ENCODE measurements at places on chromosomes 1 and 21. TPM values are rescaled to one million over a fixed set of nuclear protein-coding genes. Genes with fewer than 3 reads are reported as not detected.
A peak's percentile ranks its signal among the peaks of the same experiment; 100 is the strongest.

- no peak for DNase-seq
- no peaks in the 10 kb centered on the region for H3K4me1 ChIP-seq
- no peaks in the 10 kb centered on the region for H3K36me3 ChIP-seq
- H3K4me3 ChIP-seq: peak overlapping the region; percentile 91
Measured at GRCh38 chr1:52140633-52141512, 1.0 kb upstream of the ZFYVE9 start.

GRCh38 chr1:50329332-50329932 is 93.8 kb downstream of the DMRTA2 start:
- no peaks in the 10 kb centered on the region for H3K36me3 ChIP-seq
- no peak overlapping the region for H3K4me3 ChIP-seq
- no peaks in the 10 kb centered on the region for H3K27me3 ChIP-seq

Gene GOLPH3L
- 10.5 TPM for polyA plus RNA-seq

GRCh38 chr1:59549066-59549837 is 252.4 kb downstream of the FGGY start:
- H3K36me3 ChIP-seq: no peaks in the 10 kb centered on the region
- H3K4me1 ChIP-seq: peaks cover 21% of the 10 kb centered on the region
- H3K27ac ChIP-seq: peak overlapping the region; percentile 57
- no peak for DNase-seq

- no peaks in the 10 kb centered on the region for H3K4me1 ChIP-seq
- no peak for DNase-seq
- no peaks in the 10 kb centered on the region for H3K27me3 ChIP-seq
- H3K36me3 ChIP-seq: no peaks in the 10 kb centered on the region
Measured at GRCh38 chr1:186958520-186958919, 129.8 kb downstream of the PLA2G4A start.

DNA sequence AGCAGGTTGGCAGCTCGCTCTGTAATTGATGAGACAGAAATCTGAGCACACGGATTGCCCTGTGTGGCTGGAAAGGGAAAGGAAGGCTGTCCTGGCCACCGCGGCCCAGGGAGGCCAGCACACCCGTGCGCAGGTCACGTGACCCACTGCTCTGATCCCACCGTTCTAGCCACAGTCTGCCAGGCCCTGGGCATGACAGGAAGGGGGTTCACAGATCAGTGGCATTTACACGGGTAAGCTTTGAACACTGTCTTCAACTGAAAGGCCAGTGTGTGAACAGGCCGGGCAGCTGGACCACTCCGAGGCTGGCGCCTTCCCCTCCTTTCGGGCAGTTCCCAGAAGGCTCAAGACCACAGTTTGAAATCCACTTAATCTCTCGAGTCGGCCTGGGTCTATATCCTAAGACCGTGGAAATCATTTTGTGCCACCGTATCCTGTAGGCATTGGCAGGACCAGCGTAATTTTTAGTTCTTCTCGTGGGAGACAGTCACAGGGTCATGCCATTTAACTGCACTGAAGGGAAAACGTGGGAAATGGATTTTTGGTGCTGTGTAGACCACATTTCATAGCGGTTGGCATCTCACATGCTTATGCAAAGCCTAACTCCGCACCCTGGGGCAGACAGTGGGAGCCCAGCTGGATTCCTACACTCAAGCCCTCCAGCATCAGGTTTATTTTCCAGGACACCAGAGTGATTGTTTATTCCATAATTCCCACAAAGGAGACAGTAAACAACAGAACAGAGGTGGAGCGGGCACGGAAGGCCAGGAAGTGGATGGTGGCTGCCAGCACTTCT is 3.1 kb upstream of the ADARB1 start:
- no peak overlapping the region for H3K27ac ChIP-seq
- DNase-seq: no peak
- H3K4me3 ChIP-seq: no peak overlapping the region

Gene LCE1A
- not detected for polyA plus RNA-seq

Data from pancreas (tissue), 10 donors.